ENCODE measurements at places on chromosomes 1 and 21.

GRCh38 chr1:11229203-11229602 lies 33.1 kb downstream of the MTOR start:
- DNase-seq: no peak

- DNase-seq: no peak
These were observed 28.3 kb downstream of the GADD45A start for GRCh38 chr1:67713057-67713846.

- no peak for DNase-seq
These were observed 36.2 kb downstream of the KCNAB2 start for GRCh38 chr1:6081901-6082300.

GRCh38 chr1:186532466-186532865 lies 71.6 kb upstream of the PDC start:
- DNase-seq: no peak

- no peak for DNase-seq
These were observed 72.7 kb downstream of the SLC66A1 start for GRCh38 chr1:19384772-19385187.

GRCh38 chr21:16047904-16048303 lies 318.1 kb downstream of the USP25 start:
- DNase-seq: no peak

- no peak for DNase-seq
These were observed 134.4 kb downstream of the SDCCAG8 start for GRCh38 chr1:243390162-243390791.

DNA sequence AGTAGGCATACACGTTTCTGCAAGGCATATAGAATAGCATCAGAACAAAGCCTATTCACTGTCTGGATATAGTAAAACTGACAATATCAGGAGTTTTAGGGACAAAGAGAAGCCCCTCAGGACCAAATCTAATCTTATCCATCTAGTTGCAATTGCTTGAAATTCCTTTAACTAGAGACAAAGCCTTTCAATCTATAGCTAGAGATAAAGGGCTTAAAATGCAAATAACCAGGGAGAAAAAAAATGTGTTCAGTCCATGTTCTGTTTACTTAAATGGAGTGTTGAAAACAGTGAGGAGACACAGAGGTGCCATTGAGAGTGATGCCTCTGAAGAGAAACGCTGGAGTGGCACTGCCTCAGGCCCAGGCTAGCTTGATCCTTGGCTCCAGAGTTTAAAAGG lies 286.1 kb downstream of the DPYD start:
- DNase-seq: no peak

GRCh38 chr21:27244776-27245175 lies 277.9 kb upstream of the ADAMTS5 start:
- no peak for DNase-seq

DNA sequence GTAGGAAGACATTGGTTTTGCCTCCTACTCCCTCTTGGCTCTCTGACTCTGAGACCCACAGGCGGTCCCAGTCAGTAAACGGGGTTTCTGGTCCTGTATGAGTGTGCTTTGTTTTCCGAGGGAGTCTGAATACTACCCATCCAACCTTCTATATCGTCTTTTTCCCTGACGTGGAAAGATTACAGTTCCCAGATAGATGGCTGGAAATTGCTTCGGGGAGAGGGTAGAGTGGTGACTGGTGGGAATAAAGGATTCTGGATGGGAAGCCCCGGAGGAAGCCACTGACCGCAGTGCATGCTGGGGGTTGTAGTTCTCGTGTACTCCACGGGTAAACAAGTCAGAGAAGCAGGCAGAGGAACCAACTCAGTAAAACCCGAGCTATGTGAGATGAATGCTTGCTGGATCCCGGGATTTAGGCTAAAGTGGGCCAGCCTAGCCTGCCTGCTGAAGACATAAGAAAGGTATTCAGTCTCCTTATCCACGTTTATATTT lies 66.2 kb upstream of the IRF2BP2 start:
- DNase-seq: peak; percentile 41
